Tongue (tissue), 3 donors: ENCODE measurements at places on chromosomes 3 and 15. TPM values are rescaled to one million over a fixed set of nuclear protein-coding genes. Genes with fewer than 3 reads are reported as not detected.

CTXN2 gene
- not detected for total RNA-seq

JAGN1 gene
- total RNA-seq, result 24.0 TPM

FGF12 gene
- 7.2 TPM for total RNA-seq

TRPM1 gene
- not detected for total RNA-seq

CORO2B gene
- 2.3 TPM for total RNA-seq

VWA5B2 gene
- not detected for total RNA-seq

SCAANT1 gene
- total RNA-seq, result not detected

TATDN2 gene
- total RNA-seq, result 15.5 TPM

CPN2 gene
- not detected for total RNA-seq

SEMA5B gene
- total RNA-seq, result 11.0 TPM

DUSP7 gene
- total RNA-seq, result 18.5 TPM

LRRC57 gene
- 29.1 TPM for total RNA-seq

SLC6A20 gene
- total RNA-seq, result 1.2 TPM

DNA sequence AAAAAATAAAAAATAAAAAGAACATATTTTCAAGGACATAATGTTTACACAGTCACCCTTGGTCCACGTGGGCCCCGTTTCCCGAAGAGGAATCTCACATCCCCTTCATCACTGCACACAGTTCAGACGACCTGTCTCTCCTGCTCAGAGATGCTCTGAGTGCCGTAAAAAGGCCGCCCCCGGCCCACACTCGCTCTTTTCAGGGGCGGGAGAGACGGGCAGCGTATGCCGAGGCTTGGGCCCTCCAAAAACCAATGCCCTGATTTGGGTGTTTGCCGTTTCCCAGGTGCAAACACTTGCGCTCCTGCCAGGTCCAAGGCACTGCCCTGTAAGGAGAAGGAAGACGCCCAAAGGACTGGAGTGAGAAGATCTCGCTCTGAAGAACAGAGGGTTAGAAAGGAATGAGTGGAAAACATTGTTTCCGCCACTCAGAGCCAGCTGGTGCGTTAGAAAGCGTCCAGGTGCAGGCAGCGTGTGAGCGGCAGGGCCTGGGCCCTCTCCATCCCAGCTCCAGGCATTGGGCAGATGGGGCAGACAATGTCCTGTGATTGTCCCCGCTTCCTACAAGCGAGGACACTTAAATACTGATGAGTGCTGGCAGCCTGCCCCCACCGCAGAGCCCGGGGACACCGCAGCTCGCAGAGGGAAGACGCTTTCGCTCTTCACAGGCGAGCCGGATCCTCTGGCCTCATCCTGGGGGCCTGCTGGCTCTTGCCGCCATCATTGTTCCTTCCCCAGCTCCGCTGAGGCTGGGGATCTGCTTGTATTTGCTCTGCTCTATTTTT lies 53.2 kb downstream of the NIPA2 start:
- DNase-seq, result no peak

DNA sequence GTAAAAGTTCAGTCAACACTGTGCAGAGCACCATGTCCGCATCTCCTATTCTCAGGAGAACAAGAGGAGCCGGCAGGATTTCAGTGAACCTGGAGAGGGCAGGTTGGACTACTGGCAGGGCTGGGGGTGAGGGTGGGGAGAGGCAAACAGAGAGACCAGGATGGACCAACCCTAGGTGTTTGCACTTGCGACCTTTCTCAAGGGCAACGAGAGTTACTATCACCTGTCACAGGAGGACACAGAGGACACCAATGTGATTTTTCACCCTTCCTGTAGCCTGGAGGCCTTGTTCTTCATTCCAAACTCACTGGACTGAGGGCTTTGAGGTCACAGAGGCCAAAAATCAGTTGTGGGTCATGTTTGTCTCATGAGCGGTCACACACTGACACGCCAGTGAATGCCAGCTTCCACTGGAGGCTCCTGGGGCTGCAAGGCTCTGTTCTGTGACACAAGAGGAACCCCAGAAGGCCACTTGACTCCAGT lies 89.5 kb downstream of the CPN2 start:
- DNase-seq, result no peak

DNA sequence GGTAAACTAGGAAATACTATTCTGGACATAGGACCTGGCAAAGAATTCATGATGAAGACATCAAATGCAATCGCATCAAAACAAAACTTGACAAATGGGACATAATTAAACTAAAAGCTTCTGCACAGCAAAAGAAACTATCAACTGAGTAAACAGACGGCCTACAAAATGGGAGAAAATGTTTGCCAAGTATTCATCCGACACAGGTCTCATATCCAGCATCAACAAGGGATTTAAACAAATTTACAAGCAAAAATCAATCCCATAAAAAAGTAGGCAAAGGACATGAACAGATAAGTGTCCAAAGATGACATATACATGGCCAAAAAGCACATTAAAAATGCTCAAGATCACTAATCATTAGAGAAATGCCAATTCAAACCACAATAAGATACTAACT lies 1088.9 kb downstream of the NAALADL2 start:
- DNase-seq, result no peak

DNA sequence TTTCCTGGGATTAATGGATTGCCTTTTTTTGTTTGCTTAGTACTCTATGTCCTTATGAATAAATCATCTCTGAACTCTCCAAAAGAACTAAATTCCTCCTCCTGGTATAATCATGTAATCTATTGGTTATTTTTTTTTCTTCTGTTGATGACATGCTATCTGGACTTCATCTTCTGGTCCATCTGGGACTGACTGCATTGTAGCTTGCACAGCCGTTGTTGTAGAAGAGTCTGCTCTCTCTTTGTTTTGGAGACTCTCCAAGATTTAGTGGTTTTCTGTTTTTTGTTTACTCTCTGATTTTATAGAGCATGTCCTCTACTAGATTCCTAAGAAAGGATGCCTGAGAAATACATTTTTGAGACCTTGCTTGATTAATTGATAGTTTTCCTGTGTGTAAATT lies 19.1 kb downstream of the IREB2 start:
- DNase-seq, result peak; percentile 73

- no peak for DNase-seq
Observed at GRCh38 chr3:174317005-174317404, 542.1 kb upstream of the NAALADL2 start.

DNA sequence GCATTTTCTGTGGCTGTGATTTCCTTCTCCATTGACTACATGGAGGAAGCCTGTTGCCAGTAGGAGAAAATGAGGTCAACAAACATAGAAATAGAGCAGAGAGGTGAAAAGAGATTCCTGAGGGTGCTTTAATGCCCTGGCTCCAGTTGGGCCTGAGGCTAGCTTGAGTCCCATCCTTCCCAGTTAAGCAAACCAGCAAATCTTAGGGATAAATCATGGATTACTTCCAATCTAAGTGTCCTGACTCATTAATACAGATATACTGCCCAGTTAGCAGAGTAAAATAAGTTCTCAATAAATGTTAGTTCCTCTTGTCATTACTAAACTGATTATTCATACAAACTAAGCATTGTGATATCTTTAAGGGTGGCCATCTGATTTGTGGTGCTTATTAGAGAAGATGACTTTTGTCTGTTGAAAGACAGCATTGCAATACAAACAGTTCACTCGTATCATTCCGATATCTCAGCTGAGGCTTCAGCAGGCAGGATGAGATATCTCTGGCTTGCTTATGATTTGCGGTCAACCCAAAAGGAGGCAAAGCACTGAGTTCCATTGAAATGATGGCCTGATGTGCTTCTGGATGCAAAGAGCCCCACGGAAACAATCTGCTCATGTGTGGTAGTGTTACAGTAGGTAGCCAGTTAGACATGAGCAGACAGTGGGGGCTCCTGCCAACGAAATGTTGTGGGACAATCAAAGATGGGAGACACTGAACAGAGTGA lies 6.6 kb upstream of the STARD5 start:
- DNase-seq, result no peak

DNA sequence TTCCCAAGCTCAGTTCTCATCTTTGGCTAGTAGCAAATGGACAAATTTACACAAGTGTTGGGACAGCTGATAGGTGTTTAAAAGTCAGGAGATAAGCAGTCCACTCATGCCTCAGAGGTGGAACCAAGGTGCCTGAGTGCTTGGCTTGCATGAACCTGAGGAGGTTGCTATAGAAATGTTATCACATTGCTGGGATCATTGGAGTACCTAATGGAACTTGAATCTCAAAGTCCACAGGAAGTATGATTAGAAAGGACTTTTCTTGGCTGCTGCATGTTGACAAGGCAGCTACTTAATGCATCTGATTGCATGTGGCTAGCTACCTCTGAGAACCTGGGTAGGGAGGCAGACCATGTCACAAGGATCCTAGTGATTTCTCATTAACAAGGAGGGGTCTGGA lies 39.5 kb upstream of the C3orf80 start:
- DNase-seq, result no peak

DNA sequence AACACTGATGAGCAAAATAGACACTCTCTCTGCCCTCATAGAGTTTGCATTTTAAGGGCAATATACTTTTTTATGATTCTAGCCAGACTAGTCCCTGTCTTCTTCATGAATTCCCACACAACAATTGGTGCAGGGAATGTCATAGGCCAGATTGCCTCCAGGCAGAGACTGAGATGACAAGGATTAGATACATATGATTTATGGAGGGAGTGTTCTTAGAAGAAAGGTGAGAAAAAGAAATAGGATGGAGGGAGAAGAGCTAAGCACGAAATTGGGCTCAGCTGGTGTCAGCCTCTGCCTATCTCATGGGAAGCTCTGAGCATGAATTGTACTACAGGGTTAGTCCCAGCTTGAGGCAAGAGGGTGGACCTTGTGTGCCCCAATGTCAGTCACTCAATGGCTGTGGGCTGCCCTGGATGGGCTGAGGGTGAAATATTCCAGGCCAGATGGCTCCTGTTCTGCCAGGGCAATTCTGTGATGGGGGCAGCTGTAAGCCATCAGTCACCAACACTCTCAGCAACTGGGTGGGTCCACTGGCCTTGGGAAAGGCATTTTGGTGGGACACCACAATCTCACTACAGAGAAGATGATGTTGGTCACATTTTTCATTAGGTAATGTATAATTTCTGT lies 31.1 kb downstream of the EIF1B start:
- no peak for DNase-seq

DNA sequence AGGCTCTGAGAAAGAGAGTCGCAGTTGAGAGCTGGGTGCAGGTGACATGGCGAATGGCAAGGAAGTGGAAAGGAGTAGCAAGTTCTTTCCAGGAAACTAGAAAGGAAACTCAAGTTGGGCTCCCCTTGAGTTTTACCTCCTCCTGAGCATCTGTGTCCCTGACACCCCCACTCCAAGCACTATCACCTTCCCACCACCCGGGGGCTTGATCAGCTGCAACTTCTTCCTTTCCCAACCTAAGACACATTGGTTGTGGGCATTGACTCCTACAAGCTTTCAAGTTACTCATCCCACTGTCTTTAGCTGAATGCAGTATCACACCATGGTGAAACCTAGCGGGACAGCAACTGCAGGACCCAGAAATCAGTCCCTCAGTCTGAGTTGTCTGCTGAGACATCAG lies 256.6 kb upstream of the NR2F2 start:
- DNase-seq, result no peak

- DNase-seq, result no peak
Observed at GRCh38 chr15:94174399-94174802, 57.0 kb upstream of the MCTP2 start.

- DNase-seq, result no peak
Observed at GRCh38 chr3:120101624-120102023, 7.4 kb upstream of the GSK3B start.

DNA sequence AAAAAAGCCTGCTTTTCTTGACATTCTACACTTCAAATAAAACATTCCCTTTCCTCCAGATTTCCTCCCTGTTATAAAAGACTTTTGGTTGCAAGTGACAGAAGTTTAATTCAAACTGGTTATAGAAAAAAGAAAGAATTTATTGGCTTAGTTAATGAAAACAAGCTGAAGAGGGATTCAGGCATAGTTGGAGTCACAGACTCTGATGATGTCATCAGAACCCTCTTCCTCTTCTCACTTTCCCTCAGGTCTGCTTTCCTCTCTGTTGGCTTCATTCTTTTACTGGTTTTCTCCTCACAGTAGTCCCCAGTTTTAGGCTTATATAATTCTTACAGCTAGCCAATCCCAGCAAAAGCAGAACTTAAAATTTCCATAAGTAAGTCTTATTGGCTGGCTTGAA lies 32.0 kb upstream of the MBNL1 start:
- no peak for DNase-seq

DNA sequence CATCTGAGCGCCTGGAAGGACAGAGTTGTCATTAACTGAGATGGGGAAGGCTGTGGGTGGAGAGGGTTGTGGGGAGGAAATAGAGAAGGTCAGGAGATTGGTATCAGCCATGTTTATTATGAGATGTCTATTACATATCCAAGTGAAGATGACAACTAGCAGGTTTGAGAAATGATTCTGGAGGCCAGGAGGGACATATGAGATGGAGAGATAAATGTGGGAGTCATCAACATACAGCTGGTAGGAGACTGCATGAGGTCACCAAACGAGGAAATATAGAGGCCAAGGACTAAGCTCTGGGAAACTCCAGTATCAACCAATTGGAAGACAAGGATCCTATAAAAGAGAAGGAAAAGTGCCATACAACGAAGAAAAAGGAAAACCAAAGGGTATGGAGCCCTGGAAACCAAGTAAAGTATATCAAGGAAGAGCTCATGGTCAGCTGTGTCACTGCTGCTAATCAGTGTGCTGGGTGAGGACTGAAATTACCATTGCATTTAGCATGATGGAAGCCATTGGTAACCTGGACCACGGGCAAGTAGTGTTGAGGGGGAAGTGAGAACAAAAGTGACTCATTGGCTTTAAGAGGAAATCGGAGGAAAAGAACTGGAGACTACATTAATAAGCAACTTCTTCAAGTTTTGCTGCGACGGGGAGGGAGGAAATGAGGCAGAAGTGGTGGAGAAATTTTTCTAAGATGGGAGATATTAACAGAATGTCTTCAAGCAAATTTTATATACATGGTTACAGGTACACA lies 14.0 kb upstream of the UACA start:
- DNase-seq, result no peak

- DNase-seq, result peak; percentile 48
Observed at GRCh38 chr3:130260918-130261317, 84.6 kb upstream of the COL6A5 start.

GRCh38 chr3:172203522-172204258 lies 164.3 kb downstream of the FNDC3B start:
- DNase-seq, result peak; percentile 63

GRCh38 chr3:25589104-25589782 lies 75.5 kb downstream of the TOP2B start:
- DNase-seq, result no peak

DNA sequence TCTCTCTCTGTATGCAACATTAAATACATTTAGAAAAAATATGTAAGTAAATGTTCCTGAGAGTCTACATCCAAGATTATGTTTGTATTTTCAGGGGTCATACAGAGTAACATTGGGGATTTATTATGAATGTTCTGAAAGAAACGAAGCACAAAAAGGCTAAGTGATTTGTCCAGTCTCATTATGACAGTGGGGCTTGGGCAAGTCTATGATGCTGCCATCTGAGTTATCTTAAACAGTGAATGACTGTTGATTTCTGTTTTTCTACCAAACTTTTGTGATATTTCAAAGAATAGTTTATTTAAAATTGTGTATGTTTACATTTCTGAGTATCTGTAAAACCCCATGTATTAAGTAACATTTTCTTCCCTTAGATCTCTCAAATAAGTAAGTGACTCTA lies 481.2 kb upstream of the ZNF717 start:
- no peak for DNase-seq

- DNase-seq, result peak; percentile 47
Observed at GRCh38 chr3:172673210-172673679, 37.6 kb downstream of the NCEH1 start.

GRCh38 chr3:84008623-84009022 lies 950.2 kb upstream of the CADM2 start:
- no peak for DNase-seq

GRCh38 chr15:93974804-93975481 lies 256.4 kb upstream of the MCTP2 start:
- DNase-seq, result peak; percentile 72

GRCh38 chr3:191973820-191974219 lies 512.9 kb downstream of the PYDC2 start:
- DNase-seq, result no peak

GRCh38 chr3:158272081-158272480 lies 162.2 kb downstream of the RSRC1 start:
- DNase-seq, result no peak
